Stimulated activated CD4-positive, alpha-beta T cell treated with anti-CD3 and anti-CD28 coated beads, Interleukin-1b, Interleukin-23, amount 100 ng/mL, for 1 hour (primary cell): ENCODE measurements at places on chromosomes 3 and 15.

- DNase-seq, result no peak
These were observed 1.9 kb upstream of the THBS1 start for GRCh38 chr15:39578851-39579486.

- no peak for DNase-seq
These were observed 22.9 kb upstream of the PLXNA1 start for GRCh38 chr3:126959921-126960603.

GRCh38 chr15:98151096-98151495 lies 190.6 kb downstream of the ARRDC4 start:
- no peak for DNase-seq

DNA sequence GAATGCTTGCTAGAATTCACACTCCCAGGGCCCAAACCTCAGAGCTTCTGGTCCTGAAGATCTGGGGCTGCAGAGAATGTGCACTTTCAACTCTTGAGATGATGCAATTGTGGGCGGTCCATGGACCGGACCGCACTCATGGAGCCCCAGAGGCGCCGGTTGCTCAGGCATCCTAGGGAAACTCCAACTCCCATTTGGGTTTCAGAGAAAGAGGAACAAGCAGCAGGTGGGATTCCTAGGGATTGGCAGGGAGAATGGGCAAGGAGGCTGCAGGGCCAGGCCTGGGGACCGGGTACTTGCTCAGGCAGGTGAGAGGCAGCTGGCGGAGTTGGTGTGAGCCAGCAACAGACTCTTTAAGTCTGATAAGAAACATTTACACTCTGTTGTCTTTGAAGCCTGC lies 3.5 kb downstream of the NOX5 start:
- DNase-seq, result no peak

GRCh38 chr3:197787412-197787811 lies 3.6 kb upstream of the LRCH3 start:
- DNase-seq, result no peak
